Lung (tissue), 17 donors: ENCODE measurements at places on chromosomes 11 and 22. TPM values are rescaled to one million over a fixed set of nuclear protein-coding genes. Genes with fewer than 3 reads are reported as not detected.
A peak's percentile ranks its signal among the peaks of the same experiment; 100 is the strongest.

- no peaks in the 10 kb centered on the region for H3K27me3 ChIP-seq
- no peak for DNase-seq
- H3K4me1 ChIP-seq = peaks cover 4% of the 10 kb centered on the region
Measured at GRCh38 chr11:34313099-34313517, 44.7 kb downstream of the ABTB2 start.

DNA sequence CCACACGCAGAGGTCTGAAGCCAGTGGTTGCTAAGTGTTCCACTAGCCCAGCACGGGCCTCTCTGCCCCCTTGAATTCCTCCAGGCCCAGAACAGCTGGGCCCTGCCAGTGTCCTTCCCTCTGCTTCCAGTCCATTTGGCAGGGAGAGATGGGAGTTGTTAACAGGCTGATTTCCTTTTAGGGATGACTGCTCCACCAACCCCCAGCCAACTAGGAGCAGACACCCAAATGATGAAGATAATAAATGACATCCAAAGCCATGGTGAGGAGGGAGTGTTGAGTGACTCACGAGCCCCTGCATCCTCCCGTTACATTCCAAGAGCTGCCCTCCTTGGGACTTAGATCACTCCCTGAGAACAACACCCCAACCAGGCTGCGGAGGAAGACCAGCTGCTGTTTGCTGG lies 20.6 kb downstream of the PARVA start:
- H3K27ac ChIP-seq = no peak overlapping the region
- H3K4me3 ChIP-seq = no peak overlapping the region
- DNase-seq = peak; percentile 69
- peaks cover 5% of the 10 kb centered on the region for H3K36me3 ChIP-seq
- peaks cover 5% of the 10 kb centered on the region for H3K4me1 ChIP-seq
- H3K27me3 ChIP-seq = no peaks in the 10 kb centered on the region

Gene UPK3A
- 0.30 TPM for polyA plus RNA-seq

Gene SCUBE2
- 2.6 TPM for polyA plus RNA-seq

- no peak overlapping the region for H3K27ac ChIP-seq
- H3K4me1 ChIP-seq = peaks cover 13% of the 10 kb centered on the region
- no peak overlapping the region for H3K4me3 ChIP-seq
- peaks cover 4% of the 10 kb centered on the region for H3K27me3 ChIP-seq
Measured at GRCh38 chr22:39942439-39943230, 17.6 kb upstream of the TMA7B start.

Gene LYVE1
- polyA plus RNA-seq = 22.5 TPM

Gene TBX1
- 2.3 TPM for polyA plus RNA-seq

- H3K4me1 ChIP-seq = no peaks in the 10 kb centered on the region
- DNase-seq = no peak
- H3K27ac ChIP-seq = no peak overlapping the region
Measured at GRCh38 chr11:131389582-131389981, 19.2 kb downstream of the NTM start.

DNA sequence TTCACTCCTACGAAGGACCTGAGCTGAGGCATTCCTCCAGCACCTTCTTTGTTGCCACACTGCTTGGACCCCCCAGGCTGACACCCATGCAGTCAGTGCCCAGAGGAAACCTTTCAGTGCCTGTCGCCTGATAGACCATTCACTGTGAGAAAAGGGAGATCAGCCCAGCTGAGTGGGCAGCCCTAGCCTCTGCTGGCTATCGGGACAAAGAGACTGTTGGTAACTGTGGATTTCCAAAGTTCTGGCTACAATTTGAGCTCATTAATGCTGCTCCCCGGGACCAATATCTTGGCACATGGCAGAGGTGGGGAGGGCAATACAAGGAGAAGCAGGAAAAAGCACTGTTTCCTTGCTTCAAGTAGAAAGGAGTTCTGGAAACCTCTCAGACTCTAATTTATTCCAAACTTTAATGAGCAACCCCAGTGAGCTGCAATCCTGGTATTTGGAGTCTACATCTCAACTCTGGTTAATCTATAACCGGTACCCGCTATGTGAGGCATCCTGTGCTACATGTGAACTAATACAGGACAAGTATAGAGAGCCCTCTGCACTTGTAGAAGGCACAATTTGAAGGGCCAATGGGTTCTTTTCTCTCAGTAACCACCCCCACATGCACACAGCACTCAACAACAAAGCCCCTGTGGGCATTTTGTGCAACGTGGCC lies 200.7 kb upstream of the NCAM1 start:
- no peaks in the 10 kb centered on the region for H3K4me1 ChIP-seq
- no peak for DNase-seq
- no peak overlapping the region for H3K4me3 ChIP-seq
- H3K27ac ChIP-seq = no peak overlapping the region
- H3K27me3 ChIP-seq = no peaks in the 10 kb centered on the region
- no peaks in the 10 kb centered on the region for H3K36me3 ChIP-seq
